Inflammatory macrophage (primary cell): ENCODE measurements at places on chromosomes 12 and 14.
A peak's percentile ranks its signal among the peaks of the same experiment; 100 is the strongest.

GRCh38 chr14:95287176-95287754, 32.4 kb downstream of the CLMN start:
- DNase-seq, result no peak

DNA sequence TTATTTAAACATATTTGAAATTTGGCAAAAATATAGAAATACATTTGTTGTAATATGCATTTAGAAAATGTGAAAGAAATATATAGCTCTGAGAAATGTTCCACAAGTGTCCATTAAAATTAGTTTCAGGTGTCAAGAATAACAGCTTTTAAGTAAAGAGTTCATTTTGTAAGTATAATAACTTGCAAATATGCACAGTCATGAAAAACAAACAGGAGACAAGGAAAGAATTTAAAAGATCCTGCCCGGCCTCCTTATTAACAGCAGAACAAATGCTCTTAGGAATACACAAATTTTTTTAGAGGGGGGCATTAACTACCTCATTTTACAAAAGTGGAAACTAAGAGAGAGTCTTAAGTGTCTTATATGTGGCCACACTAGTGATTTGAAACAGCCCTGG, 77.7 kb upstream of the DBX2 start:
- DNase-seq, result no peak

DNA sequence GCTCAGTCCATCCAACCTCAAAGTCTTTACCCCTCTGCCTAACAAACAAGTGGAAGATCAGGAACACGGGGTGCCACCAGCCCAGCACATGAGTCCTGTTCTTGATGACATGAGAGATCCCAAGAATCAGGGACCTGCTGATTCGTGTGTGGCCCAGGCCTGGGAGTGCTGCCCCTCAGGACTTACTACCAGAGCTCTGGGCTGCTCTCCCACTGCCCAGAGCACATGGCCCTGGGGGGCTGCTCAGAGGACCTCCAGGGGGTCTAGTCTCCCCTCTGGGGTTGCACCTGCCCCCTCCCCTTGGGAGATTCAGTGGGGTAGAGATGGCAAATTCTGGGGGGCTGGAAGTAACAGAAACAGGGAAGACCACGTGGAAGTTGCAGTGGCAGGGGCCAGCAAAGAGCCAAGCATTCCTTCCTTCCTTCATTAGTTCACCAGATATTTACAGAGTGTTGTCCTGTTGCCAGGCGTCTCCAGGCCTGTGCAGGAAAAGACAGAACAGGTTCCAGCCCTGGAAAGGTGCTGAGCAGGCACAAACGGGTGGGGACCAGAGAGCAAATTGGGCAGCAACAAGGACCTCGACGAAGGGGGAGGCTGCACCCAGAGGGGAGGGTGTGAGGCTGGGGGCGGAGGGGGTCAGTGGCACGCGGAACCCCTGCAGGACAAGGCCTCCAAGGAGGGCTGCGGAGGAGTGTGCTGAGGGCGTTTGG, 45.1 kb upstream of the MEG3 start:
- DNase-seq, result no peak

DNA sequence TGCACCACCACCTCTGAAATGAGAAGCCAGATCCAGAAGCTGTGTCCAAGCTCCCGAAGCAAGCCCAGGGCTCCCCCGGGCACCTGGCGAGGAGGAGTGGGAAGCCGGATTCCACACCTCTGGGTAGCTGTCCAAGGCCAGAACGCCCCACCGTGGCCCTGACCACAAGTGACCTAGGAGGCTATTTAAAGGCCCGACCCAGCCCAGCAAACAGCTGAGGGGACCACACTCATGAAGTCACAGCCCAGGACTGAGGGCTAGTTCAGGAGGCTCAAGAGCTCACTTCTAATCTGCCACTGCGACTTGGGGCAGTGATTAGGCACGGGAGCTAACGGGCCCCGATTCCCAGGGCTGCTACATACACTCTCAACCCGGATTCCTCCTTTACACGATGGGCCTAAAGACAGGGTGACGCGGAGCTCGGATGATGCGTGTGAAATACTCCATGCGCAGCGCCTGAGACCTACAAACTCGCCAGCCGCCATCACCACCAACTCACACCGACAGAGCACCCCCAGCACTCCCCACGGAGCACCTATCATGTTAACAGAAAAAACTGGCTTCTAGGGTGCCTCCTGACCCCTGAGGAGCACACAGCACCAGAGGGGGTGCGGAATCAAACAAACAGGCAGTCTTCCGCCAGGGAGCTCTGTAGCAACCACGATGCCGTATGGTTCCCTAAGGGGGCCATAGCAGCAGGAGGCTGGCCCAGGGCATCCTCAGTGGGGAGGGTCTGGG, 84.0 kb upstream of the GPR68 start:
- DNase-seq, result no peak

- DNase-seq, result peak; percentile 44
These were observed 96.6 kb downstream of the SPTSSA start for GRCh38 chr14:34365309-34365915.
